ENCODE measurements at places on chromosomes 1 and 21.

DNA sequence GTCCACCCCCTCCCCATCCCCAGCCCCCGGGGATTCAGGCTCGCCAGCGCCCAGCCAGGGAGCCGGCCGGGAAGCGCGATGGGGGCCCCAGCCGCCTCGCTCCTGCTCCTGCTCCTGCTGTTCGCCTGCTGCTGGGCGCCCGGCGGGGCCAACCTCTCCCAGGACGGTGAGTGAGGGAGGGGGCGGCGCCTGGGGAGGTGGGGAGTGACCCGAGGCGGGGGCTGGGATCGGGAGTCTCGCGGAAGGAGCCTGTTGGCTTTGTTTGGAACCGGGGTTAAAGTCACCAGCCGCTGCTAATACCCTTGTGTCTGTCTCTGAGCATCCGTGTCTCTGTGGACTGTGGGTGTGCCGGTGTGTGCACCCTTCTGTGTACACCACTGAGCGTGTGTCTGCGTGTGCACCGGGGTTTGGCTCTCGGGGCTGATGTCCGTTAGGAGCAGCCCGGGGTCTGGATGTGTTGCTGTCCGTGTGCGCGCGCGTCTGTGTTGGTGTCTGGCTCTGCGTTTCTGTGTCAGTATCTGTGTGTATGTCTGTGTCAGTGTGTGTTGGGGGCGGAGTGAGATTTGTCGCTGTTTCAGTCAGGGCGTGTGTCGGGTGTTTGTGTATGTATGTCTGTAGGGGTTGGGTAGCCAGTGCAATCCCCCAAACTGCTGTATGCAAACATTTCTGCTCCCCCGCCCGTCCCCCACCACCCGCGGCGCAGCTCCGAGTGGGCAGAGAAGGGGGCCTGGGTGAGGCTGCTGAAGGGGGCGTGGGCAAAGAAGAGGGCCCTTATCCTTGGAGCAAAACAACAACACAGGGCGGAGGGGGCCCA lies 480 bp downstream of the CADM3 start:
- DNase-seq: no peak

GRCh38 chr21:34800797-34801518 lies 132.2 kb downstream of the CLIC6 start:
- no peak for DNase-seq

DNA sequence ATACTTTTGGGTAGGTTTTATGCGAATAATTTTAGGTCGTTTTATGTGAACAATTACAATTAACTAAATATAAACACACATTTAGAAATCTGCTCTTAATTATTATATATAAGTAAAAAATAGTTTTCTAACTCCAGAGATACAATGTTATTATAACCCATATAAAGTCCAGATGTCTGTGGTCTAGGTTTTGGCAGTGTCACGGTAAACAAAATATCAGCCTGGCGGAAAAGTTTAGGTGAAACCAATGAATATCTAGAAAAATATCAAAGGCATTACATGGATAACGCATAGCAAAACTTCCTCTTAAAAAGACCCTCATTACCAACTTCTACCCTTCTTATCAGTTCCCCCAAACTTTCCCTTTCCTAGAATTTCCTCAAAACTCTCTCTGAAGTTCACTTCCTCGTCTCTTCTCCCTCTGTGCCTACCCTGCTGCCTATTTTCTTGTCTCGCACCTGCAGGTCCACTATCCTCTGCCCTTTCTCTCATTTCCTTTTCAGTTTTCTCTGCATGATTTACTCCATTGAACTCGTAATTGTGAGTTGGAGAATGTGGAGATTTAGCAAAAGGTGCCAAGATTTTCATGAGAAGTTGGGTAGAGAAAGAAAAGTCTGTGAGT lies 21.8 kb downstream of the VTCN1 start:
- no peak for DNase-seq

DNA sequence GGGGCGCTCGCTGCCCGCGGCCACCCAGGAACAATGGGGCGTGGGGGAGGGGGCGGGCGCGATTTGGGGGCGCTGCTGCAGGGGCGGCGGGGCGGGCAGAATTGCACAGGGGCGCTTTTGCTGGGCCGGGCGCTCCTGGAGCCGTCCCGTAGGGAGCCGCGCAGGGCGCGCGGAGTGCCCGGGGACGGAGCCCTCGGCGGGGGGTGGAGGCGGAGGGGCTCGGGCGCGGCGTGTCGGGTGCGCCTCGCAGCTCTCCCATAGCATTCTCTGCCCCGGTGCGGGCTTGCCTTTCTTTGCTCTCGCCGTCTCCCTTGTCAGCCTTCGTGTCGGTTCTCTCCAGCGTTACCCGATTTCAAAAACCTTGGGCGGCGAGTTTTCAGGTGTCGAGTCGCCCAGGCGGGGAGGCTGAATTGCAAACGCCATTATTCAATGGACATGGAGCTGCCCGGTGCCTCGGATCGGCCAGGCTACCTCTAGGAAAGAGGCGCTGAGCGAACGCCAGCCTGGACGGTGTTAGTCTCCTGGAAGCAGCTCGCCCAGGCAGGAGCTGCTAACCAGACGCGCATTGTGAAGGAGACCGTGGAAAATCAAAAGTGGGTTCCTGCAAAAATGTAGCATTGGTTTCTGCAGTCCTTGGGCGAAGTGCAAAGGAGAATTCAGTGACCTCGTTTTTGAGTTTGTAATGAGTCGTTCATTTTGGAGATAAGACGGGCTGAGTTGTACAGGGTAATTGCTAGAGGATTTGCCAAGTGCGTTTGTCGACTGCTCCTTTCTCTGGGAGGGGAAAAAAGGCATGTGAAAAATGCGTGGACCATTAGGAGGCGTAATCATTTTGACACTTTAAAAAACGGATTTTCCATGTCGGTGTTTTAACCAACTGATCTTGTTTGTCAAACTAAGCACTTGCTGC lies 626 bp downstream of the CXADR start:
- peak; percentile 37 for DNase-seq

DNA sequence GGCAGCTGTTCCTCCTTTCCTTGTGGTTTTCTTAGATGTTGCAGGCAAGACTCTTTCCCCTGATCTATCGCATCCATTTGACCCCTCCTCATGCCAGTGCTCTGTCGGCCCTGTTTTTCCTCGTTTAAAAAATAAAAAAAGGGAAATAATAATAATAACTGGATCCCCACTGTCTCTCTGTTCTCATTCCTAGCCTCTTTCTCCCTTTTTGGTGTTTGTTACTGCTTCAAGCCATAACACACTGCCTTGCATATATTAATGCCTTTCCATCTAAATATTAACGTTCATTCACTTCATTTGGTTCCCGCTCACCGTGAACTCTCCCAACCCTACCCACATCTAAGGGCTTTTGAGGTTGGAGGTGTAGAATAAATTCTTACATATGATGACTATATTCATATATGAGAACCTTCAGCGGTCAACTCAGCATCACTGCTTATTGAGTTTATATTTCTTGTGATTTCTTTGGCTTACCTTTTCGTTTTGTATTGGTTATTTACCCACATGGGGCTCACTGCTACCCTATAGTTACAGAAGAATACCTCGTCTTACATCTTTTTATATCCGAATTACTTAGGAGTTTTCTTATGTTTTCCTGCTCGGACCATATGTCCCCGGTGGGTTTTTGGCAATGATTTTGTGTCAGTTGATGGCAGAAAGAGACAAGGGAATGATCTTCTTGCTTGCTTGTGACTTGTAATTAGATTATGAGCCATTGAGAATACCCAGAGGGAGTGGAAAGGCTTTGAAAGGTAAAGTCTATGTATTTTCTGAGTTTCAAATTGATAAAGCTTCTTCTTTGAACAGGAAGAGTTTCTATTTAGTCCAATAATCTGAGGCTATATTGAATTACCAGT lies 805 bp downstream of the ATG4C start:
- no peak for DNase-seq

DNA sequence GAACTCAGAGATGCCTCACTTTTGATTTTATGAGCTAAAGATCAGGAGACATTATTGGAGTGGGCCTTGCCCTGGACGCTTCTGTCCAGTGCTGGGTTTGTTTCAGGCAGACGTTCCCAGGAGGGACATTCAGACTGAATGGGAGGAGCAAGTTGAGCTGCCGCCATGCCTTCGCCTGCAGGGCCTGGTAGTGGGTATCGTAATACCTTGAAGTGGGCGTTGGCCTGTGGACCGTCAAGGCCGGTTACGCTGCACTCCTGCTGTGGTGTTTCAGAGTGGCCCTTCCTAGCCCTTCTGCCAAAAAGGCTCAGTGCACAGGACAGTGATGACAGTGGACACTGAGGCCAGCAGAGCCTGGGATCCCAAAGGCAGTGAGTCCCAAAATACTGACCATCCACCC lies 1.6 kb downstream of the FAM3B start:
- DNase-seq: no peak

- DNase-seq: no peak
Measured at GRCh38 chr1:176843352-176844297, 320.9 kb downstream of the ASTN1 start.

DNA sequence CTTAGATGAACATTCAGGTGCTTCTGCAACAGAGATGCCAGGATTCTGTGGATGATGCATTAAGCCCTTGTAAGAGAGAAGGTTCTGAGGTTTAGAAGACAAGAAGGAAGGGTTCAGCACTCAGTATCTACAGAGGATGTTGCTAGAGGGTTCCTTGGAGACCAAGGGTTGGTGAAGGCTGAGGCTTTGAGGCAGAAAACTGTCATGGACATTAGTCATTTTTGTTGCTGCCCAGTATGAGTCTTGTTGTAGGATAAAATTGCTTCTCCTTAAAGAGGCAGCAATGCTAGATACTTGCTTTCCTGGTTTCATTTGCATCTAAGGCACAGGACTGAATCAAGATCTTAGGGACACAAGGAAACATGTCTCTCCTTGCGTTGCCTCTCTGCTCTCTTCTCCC lies 319.4 kb upstream of the NFIA start:
- DNase-seq: no peak

DNA sequence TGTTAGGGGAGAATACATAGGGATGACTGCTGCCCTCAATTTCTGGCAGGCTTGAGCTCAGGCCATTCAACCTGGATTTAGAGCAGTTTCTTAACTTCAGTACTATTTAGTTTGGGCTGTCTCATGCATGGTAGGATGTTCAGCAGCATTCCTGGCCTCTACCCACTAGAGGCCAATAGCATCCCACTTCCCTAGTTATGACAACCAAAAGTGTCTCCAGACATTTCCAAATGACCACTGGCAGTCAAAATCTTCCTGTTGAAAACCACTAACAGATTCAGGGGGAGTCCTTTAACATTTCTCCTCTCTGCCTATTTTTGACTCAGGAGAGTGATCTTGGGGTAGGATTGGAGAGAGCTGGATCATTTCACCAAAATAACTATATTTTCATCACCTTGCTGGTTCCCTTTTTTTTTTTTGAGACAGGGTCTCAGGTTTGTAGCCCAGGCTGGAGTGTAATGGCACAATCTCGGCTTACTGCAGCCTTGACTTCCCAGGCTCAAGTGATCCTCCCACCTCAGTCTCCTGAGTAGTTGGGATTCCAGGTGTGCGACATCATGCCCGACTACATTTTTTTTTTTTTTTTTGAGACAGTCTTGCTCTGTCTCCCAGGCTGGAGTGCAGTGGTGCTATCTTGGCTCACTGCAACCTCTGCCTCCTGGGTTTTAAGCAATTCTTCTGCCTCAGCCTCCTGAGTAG lies 8.7 kb downstream of the GNAT2 start:
- DNase-seq: peak; percentile 2

DNA sequence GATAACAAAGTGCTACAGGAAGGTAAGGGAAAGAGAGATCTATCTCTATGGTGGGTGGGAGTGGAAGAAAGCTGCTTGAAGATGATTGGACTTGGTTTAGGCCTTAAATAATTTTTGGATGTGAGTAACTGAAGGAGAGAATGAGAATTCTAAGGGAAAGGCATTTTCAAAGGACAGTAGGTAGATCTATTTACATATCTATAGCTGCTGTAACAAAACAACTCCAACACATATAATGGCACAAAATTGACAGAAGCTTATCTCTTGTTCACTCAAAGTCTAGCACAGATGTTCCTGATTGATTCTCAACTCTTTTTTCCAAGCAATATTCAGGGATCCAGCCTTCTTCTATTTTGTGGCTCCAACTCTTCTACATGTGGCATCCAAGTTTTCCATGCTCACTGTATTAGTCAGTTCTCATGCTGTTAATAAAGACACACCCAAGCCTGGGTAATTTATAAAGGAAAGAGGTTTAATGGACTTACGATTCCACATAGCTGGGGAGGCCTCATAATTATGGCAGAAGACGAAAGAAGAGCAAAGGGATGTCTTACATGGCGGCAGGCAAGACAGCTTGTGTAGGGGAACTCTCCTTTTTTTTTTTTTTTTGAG lies 3.1 kb upstream of the DDAH1 start:
- DNase-seq: no peak

DNA sequence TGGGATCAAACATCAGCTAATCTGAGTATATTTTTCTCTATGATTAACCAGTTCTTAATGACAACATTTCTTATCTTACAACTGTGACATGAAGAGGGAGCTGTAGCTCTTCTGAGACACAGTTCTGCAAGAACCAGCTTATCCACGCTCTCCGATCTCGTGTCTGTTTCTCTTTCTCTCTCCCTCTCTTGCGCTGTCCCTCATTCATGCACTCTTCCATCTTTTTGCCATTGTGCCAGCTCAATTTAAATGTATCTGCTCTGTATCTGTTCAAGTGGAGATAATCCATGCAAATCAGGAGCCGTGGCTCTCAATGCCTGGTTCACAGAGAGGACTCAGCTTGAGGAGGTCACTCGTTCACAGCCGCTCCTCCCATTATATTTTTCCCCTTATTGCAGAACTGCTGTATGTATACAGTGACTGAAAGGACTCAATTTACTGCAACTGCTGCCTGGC lies 494.7 kb upstream of the ADGRL2 start:
- DNase-seq: peak; percentile 60

DNA sequence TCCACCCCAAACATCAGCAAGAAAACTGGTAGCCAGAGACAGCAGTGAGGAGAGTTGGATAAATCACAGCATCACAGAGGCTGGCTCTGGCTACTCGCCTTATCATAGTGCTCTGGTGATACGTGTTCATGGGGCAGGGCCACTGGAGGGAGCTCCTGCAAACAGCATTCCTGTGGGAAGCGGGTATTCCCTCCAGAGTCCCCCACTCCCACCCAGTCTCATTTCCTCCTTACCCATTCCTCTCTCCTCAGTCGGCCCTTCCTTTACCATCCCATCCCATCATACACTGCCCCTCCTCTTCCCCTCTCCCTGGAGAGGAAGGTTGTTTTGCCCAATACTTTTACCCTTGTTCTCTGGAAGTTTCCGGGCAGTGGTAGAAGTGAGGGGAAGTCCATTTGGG lies 7.1 kb downstream of the NHLH2 start:
- DNase-seq: no peak

DNA sequence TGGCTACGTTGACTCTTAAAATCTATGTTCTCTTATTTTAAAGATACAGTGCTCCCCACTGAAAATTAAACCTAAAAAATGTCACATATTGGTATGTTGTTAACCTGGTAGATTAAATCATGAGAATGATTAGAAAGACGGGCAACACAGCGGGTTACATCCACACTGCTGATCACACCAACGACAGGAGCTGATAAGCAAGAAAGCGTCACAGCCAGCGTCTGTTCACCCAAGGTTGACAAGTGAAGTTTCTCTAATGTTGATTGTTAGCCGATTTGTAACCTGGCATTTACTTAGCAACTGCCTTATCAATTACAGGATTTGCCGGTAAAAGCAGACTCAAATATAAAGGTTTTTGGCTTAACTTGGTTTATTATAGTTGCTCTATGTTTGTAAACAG lies 149.3 kb downstream of the NR5A2 start:
- no peak for DNase-seq

GRCh38 chr21:31318971-31319370 lies 25.1 kb downstream of the TIAM1 start:
- DNase-seq: no peak

All from suppressor macrophage (primary cell).